ENCODE measurements at places on chromosomes 16 and 17.

- no peak for DNase-seq
Observed at GRCh38 chr17:17824783-17825614, 11.8 kb downstream of the SREBF1 start.

DNA sequence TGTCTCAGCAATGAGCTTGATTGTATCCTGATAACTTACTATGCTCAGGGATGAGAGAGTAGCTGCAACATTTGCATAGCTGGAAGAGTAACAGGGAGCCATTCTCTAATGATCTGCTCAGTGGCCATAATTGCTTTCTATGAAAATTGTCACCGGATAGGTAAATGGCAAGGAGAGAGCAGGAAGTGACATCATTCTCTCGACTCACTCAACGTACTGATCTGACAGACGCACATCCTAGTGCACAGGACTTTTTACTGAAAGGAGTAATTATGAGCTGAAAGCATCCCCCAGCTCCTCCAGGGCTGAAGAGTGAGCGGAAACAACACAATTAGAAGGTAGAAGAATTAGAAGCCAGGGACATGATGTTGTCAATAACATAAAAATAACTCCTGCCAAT is 71.8 kb downstream of the IRX5 start:
- DNase-seq, result no peak

GRCh38 chr16:88505405-88506082 is 52.5 kb downstream of the ZFPM1 start:
- DNase-seq, result peak; percentile 75

GRCh38 chr16:84513123-84513522 is 8.7 kb upstream of the MEAK7 start:
- no peak for DNase-seq

DNA sequence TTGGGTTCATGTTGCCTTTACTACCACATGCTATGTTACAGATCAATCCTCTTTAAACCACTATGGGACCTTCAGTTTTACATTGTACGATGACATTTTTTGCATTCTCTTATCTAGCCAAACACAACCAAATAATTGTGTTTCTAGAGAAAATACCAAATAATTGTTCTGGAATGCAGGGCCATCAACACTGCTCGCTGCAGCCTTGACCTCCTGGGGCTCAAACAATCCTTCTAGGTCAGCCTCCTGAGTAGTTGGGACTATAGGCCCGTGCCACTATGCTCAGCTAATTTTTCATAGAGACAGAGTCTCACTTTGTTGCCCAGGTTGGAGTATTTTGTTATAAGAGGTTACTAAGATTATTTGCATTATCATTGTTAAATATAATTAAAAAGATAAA is 237.5 kb upstream of the PMFBP1 start:
- DNase-seq, result no peak

Measured in CD4-positive, alpha-beta T cell treated with Interleukin-1 beta for 1 hour (primary cell).